ENCODE measurements at places on chromosomes 12 and 14. TPM values are rescaled to one million over a fixed set of nuclear protein-coding genes. Genes with fewer than 3 reads are reported as not detected.

Gene LRRIQ1
- under 0.01 TPM for total RNA-seq

Gene TEAD4
- 2.9 TPM for total RNA-seq

Gene KICS2
- 3.6 TPM for total RNA-seq

DNA sequence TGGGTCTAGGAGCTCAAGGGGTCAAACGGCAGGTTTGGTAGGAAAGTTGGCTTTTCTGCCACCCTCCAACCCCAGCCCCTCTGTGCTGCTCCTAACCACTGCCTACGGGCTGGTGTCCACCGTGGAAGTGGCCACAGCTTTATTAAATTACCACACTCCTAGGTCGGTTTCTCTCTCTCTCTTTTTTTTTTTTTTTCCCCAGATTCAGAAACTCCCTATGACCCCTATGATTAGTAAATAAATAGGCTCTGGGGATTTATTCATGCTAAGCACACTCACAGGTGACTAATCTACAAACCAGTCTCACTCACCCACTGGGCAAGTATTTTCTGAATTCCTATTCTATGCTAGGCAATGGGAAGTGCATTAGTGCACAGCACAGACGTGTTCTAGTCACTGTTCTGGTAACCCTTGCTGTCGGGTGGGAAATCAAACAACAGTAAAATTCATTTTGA lies 8.7 kb upstream of the DDX47 start:
- no peak overlapping the region for H3K27ac ChIP-seq
- H3K4me3 ChIP-seq, result no peak overlapping the region
- no peak for DNase-seq
- H3K36me3 ChIP-seq, result no peaks in the 10 kb centered on the region
- no peaks in the 10 kb centered on the region for H3K27me3 ChIP-seq

DNA sequence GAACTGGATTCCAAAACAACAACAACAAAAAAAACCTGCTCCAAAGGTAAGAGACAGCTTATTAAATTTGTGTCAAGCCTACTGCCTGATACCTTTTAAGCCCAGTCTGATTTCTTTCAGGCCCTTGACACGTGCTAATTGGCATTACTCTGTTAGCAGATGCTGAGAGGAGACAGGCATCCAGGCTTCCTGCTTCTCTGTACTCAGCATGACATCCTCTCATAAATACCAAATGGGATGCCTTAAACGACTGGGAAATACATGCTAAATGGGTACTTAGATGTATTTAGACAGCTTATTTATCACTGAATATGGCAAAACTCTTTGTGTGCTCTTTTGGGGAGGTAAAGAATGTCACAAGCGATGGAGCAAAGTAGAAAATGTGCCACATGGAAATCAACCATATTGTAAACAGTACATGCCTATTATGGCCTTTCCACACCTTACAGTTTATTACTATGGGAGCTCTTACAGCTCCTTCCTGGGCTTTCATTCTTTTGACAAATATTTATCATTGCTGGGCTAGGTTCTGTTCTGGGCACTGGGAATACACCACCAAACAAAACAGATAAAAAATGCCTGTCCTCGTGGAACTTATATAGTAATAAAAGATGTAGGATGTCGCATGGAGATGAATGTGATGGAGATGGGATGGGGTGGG lies 11.5 kb upstream of the PCED1B start:
- no peaks in the 10 kb centered on the region for H3K36me3 ChIP-seq
- peak overlapping the region; percentile 9 for H3K27ac ChIP-seq
- H3K4me3 ChIP-seq, result no peak overlapping the region
- H3K4me1 ChIP-seq, result peaks cover 36% of the 10 kb centered on the region
- no peaks in the 10 kb centered on the region for H3K27me3 ChIP-seq
- DNase-seq, result no peak

DNA sequence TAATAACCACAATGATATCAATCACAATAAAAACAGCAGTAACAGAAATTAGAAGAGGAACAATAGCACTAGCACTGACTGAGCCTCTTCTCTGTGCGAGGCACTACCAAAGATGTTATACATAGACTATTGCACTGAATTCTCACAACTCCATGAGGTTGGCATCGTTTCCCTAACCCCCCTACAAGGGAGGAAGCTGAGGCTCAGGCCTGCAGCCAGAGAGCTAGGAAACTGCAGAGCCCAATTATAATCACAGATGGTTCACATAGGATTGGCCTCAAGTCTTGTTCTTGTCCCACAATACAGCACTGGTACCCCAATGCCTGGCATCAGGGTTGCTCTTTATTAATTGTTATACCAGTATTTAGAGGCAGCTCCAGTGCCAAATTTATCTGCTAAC lies 278.0 kb downstream of the CEP128 start:
- DNase-seq, result no peak
- H3K4me3 ChIP-seq, result no peak overlapping the region
- no peak overlapping the region for H3K27ac ChIP-seq
- H3K27me3 ChIP-seq, result no peaks in the 10 kb centered on the region
- no peaks in the 10 kb centered on the region for H3K36me3 ChIP-seq

- H3K4me3 ChIP-seq, result no peak overlapping the region
- no peak overlapping the region for H3K27ac ChIP-seq
- DNase-seq, result no peak
Measured at GRCh38 chr12:68815928-68816800, 8.2 kb downstream of the MDM2 start.

DNA sequence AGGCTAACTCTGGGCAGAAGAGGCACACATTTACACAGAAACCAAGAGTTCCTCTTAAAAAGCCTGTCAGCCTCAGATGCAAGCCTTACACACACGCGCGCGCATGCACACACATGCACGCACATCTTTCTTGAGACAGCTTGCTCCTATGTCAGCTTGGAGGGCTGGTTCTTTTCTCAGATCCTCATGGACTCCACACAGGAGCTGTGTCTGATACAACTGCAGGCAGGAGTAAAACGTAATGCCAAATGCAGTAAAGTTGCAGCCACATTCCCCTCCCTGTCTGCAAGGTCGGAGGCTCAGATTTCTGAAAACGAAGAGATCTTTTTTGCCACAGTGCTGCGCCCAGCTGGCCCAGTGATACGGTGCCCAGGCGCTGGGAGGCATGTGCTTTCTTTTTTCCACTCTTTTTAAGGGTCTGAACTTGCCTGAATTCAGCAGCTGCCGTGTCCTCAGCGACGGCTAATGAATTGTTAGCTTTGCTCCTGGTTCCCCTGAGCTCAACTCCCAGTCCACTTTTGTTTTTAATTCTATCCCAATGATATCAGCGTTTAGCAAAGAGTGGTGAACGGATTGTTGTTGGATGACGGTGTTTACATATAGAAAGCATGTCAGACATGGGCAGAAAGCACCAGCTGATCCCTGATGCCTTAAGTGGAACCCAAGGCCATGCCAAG lies 72.9 kb upstream of the FOXN3 start:
- no peak overlapping the region for H3K27ac ChIP-seq
- H3K27me3 ChIP-seq, result no peaks in the 10 kb centered on the region
- peak overlapping the region; percentile 39 for H3K4me3 ChIP-seq
- DNase-seq, result no peak
- H3K36me3 ChIP-seq, result no peaks in the 10 kb centered on the region
- H3K4me1 ChIP-seq, result peaks cover 5% of the 10 kb centered on the region

GRCh38 chr14:34766060-34766459 lies 51.7 kb upstream of the CFL2 start:
- no peak for DNase-seq
- no peak overlapping the region for H3K27ac ChIP-seq
- no peaks in the 10 kb centered on the region for H3K27me3 ChIP-seq
- peaks cover 4% of the 10 kb centered on the region for H3K36me3 ChIP-seq

DNA sequence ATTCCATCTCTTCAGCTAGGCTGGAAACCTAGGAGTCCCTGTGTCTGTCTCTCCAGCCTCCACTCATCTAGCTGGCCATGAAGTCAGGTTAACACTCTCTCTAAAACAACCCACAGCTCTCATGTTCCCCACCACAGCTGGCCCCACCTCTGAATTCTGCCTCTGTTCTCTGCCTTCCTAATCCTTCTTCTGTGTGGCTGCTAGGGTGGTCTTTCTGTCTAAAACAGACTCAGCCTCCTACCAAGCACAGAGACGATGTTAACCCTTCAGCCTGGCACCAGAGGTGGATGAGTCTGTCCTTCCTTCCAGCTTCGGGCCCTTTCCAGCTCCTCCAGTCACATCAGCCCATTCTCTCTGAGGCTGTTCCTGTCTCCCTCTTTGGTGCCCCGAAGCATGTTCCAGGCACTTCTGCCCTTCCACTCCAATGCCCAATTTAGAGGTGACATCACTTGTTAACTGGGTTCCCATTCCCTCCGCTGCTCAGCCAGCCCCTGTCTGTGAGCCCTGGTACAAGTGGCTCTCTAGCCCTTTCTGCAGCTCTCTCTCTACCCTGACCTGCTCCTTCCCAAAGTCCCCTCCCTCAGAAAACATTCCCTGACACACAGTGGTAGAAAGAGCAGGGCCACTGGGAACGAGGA lies 9.1 kb downstream of the FIGNL2 start:
- no peak overlapping the region for H3K27ac ChIP-seq
- H3K27me3 ChIP-seq, result peaks cover 53% of the 10 kb centered on the region
- H3K36me3 ChIP-seq, result no peaks in the 10 kb centered on the region
- DNase-seq, result no peak
- H3K4me1 ChIP-seq, result no peaks in the 10 kb centered on the region

- peaks cover 85% of the 10 kb centered on the region for H3K4me1 ChIP-seq
- DNase-seq, result peak; percentile 46
- H3K27me3 ChIP-seq, result no peaks in the 10 kb centered on the region
- no peaks in the 10 kb centered on the region for H3K36me3 ChIP-seq
- no peak overlapping the region for H3K27ac ChIP-seq
Measured at GRCh38 chr12:1929985-1930802, 11.7 kb upstream of the CACNA2D4 start.
